NCI-H446 (cell line): ENCODE measurements at places on chromosomes 12 and 14.

- DNase-seq: no peak
These were observed 42.8 kb upstream of the WNK1 start for GRCh38 chr12:709455-710020.

GRCh38 chr12:54460317-54460923 lies 13.0 kb downstream of the GTSF1 start:
- DNase-seq: no peak

DNA sequence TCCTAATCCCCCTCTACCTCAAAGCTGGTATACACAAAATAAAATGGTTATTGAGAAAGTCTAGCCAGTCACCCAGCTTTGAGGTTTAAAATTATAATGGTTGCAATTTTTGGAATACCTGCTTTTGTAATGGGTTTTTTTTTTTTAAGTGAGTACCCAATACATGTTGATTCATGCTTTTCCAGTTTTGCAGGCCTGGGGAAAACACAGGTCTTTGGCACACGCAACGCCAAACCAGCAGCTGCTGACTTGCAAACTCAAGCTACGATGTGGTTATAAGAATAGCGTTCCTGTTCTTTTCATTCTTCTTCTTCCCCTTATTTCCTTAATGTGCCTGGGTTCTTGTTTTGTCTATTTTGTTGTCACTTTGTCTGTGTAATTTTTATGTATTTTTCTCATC lies 233.0 kb downstream of the EGLN3 start:
- DNase-seq: no peak

DNA sequence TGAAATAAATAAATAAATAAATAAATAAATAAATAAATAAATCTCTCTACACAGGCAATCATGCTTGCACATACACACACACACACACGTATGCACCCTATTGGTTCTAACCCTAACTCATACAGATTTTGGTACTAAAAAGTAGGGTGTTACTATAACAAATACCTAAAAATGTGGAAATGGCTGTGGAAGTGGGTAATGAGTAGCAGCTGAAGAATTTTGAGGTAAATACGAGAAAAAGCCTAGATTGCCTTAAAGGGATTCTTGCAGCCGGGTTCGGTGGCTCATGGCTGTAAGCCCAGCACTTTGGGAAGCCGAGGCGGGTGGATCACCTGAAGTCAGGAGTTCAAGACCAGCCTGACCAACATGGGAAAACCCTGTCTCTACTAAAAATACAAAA lies 15.7 kb upstream of the SLC2A3 start:
- no peak for DNase-seq

DNA sequence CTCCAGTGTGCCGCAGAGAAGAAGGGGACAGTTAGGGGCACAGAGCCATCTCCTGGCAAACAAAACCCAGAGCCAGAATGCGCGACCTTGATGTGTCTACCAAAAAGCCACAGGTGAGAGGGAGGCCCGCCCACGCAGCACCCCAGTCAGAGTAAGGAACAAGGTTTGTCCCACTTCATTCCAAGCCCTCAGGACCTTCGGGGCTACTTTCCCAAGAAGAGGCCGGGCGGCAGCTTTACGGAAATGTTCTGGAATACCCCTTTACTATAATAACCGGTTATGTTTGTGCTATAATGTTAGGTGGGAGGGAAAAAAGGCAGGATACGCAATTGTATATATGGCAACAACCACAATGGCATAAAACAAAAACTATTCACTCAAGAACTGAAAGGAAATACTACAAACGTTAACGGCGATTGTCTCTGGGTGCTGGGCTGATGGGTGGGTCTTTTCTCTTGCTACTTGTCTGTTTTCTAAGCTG lies 12.3 kb downstream of the CCDC88C start:
- no peak for DNase-seq
